ENCODE measurements at places on chromosomes 1 and 21. TPM values are rescaled to one million over a fixed set of nuclear protein-coding genes. Genes with fewer than 3 reads are reported as not detected.

The NBPF6 gene
- not detected for total RNA-seq

The SELP gene
- 6.0 TPM for total RNA-seq

The CATSPERE gene
- 2.4 TPM for total RNA-seq

The EEIG2 gene
- total RNA-seq: 19.9 TPM

The TMPRSS2 gene
- total RNA-seq: 87.0 TPM

The P3R3URF gene
- total RNA-seq: not detected

The SPRR2A gene
- not detected for total RNA-seq
